ENCODE measurements at places on chromosomes 4 and X.

DNA sequence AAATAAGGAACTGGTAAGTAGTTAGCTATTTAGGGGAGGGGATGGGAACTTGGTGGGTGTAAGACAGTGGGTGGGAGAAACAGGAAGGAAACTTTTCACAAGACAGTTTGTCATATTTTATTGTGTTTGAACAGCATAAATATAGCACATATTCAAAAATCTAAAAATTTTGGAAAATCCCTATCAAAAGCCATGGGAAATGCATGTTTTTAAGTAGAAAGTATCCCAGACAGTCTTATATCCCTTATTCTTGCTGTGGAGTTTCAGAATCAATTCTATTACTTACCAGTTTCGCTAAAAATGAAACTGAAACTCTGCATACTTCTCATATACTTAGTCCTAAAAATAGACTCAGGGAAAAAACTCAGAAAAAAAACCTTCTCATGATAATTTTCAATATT lies 22.3 kb upstream of the RASGEF1B start:
- no peak for DNase-seq

- no peak for DNase-seq
These were observed 16.1 kb downstream of the BST1 start for GRCh38 chr4:15718959-15719358.

- no peak for DNase-seq
These were observed 156.8 kb upstream of the SFRP2 start for GRCh38 chr4:153945704-153946103.

- DNase-seq = peak; percentile 34
These were observed 137.6 kb downstream of the EGF start for GRCh38 chr4:110049951-110050925.

- no peak for DNase-seq
These were observed 47.2 kb upstream of the HS3ST1 start for GRCh38 chr4:11475871-11476270.

DNA sequence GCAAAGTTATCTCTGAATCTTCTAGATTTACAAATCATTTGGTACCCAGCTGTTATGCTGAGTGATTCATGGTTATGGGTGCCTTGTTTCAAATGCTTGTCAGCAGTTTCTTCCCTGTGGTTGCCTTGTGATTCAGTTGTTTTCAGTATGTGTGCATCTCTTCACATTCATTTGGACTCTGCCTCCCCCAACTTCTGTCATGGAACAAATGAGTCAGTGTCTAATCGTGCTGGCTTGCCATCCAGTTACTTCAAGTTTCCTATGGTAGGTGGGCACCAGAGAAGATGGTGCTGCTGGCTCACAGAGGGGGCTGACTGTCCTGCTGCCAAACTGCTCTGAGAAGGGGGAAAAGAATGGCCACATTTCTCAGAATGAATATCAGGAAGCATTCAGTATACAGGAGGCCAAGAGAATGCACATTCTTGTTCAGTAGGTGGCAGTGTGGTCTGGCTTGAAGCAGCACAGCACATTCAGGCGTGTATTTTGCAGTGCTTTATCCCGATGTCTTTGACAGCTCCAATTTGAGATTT lies 260.9 kb downstream of the GLUD2 start:
- DNase-seq = no peak

- DNase-seq = no peak
These were observed 63.3 kb downstream of the USP9X start for GRCh38 chrX:41148553-41148952.

GRCh38 chr4:6727943-6728250 lies 11.9 kb downstream of the BLOC1S4 start:
- DNase-seq = no peak

DNA sequence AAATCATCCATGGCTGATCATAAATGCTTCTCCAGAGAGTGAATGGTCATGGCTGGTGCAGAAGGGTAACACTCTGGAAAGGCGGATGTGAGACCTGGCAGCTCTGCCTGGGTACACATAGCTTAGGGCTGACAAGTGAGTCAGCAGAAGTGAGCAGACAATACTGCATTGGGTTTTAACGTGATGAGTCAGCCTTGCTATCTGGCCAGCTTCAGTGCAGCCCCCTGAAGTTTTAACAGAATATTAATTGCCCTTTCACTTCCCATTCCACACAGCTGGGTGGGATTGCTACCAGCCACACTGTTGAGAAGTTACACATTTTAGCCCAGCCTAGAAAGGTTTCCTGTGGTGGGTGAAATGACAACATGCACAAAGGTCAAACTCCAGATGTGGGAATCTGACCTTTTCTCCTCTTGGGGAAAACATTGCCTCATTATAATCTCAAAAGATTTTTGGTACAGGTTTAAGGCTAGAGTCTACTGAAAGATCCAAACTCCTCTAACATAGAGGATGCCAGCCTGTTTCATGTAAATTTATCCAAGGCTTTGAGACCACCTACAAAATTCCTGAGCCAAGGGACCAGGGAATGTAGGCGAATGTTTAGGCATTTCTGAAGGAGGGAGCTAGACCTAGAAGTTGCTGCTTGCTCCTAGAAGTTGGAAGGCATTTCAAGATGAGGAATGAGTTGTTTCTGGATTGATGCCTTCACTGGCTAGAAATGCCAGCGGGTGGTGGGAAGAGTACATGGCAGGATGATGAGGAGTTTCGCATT lies 230.3 kb upstream of the PGRMC2 start:
- DNase-seq = no peak

DNA sequence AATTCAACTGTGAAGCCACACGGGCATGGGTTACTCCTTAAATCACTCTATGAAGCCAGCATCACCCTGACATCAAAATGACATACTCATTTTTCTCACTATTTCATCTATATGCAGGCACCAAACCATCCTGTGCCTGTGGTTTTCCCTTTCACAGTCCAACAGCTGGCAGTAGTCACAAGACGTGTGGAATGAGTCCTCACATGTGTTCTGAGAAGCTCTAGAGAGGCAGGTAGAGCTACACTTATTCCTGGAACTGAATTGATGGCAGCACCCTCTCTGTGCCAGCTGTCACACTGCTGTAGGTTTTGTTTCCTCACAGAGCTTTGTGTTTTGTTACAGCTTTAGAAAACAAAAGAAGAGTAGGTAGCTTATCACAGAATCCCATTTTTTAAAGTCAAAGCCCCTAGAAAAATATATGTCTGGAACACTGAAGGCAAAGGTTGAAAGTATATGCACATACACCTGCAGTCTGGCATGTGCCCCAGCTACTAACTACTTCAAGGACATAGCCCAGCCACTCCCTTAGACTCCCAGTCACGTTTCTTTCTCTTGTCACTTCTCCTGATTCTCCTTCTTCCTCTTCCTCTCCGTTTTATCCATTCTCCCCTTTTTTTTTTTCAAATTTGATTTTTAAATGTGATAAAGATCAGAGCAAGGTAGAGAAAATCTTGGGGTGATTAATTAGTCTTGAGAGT lies 107.1 kb downstream of the ANXA10 start:
- DNase-seq = no peak

- DNase-seq = no peak
These were observed 532.9 kb upstream of the FTHL17 start for GRCh38 chrX:31604629-31605221.

- no peak for DNase-seq
These were observed 54.5 kb downstream of the TRIM2 start for GRCh38 chr4:153258750-153259149.

- no peak for DNase-seq
These were observed 6.4 kb downstream of the SGMS2 start for GRCh38 chr4:107831140-107831539.

DNA sequence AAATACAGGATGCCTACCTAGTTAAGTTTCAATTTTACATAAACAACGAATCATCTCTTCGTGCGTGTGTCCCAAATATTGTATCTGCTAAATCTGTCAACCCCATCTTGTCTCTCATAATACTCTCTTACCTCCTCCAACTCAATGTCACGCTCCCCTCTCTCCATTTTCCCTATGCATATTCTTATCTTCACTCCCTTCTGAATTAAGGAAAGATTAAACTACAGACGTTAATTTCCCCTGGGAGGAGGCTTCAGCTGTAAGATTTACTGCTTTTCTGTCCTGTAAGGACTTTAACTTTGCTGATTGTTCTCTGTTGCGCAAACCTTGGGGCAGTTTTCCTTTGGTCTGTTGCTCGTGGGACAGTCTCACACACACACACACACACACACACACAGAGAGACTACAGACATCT lies 455 bp upstream of the ABCB7 start:
- no peak for DNase-seq

- DNase-seq = no peak
These were observed 49.7 kb downstream of the SCD5 start for GRCh38 chr4:82748810-82749470.

DNA sequence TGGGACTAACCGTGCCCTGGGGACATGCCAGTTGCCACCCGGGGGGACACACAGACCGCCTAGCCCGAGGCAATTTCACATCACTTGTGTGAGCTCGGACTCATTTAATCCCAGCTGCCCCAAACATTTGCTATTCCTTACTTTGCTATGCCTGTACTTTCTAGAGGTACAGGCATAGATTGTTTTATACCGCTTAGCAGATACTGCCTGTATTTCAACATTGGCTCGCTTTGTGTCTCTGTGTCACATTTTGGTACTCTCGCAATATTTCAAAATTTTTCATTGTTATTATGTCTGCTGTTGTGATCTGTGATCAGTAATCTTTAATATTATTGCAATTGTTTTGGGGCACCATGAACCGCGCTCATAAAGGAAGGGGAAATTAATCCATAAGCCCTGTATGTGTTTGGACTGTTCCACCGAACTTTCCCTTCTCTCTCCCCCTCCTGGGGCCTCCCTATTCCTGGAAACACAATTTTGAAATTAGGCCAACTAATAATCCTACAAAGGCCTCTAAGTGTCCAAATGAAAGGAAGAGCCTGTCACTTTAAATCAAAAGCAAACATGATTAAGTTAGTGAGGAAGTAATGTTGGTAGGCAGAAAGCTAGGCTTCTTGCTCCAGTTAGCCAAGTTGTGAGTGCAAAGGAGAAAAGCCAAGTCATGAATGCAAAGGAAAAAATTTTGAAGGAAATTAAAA lies 568 bp upstream of the CASP6 start:
- no peak for DNase-seq

GRCh38 chrX:3046253-3047240 lies 5.3 kb downstream of the ARSF start:
- no peak for DNase-seq

GRCh38 chrX:1941321-1941720 lies 326.5 kb downstream of the ASMT start:
- no peak for DNase-seq

DNA sequence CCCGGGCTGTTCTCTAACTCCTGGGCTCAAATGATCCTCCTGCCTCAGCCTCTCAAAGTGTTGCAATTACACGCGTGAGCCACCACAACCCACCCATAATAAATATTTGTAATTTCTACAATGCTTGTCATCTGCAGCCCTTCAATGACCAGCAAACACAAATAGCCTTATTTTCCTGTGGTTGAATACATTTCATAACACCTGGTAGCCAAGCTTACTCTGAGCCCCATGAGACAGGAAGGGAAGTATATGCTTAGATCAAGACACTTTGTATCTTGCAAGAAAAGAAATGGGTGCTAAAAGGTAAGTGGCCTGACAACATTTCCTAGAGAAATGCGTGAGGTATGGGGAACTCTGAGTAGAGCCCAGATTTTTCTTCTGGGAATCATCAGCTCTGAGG lies 56.9 kb upstream of the PDGFRA start:
- DNase-seq = no peak

DNA sequence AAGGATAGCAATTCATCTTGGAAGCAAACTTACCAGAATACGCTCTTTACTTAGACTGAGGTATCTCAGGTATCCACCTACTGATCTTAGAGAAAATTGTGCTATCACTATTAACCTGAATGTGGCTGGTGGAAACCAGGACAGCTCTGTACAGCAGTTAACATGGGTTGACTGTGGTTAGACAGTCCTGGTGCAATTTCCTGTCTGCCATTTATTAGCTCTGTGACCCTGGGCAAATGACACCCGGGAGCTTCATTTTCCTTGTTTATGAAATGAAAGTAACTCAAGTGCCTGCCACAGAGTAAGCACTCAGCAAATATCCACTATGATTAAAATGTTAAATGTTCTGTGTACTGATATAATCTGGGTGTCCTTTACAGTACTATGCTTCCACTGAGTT lies 60.0 kb downstream of the SMC1A start:
- DNase-seq = no peak

DNA sequence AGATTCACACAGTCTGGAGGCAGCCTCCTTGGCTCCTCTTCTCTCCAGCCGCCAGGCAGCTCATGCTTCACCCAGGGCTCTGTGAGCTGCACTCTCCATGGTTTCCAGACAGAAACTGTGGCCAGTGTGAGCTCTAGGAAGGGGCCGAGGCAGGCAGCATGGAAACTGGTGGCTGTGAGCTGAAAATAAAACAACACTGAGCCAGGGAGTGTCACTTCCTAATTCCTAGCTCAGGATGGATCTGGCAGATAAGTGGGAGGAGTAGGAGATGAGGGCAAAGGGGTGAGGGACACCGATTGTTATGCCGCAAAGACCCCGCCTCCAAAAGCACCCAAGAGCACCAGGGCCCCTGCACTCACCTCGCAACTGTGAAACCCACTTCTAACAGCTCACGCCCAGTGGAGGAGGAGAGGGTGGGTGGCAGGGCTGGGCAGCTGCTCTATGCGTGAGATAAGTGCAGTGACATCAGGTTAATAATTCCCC lies 69.8 kb downstream of the FHDC1 start:
- no peak for DNase-seq

GRCh38 chrX:45172890-45173289 lies 27.8 kb downstream of the DIPK2B start:
- DNase-seq = no peak

DNA sequence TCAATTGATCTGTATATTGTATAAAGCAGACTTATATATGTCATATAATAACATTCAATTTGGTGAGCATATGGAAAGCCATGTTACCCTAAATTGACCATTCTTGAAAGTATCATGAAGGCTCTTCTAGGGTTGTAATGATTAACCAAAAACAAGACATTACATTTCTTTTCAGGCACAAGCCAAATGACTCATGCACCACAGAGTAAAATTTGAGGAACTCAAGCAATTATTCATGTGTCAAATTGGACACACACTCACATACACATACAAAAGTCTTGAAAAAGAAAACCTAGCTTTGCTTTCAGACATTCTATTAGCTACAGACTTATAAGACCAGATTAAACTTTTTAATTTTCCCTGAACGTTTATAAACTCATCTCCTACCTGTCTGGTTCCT lies 146.5 kb upstream of the PCDH18 start:
- DNase-seq = no peak

- DNase-seq = no peak
These were observed 8.3 kb upstream of the CPE start for GRCh38 chr4:165370530-165370929.

- DNase-seq = no peak
These were observed 58.4 kb upstream of the XAGE1A start for GRCh38 chrX:52437212-52437611.
